ENCODE measurements at places on chromosomes 11 and 22.

GRCh38 chr11:67539550-67539949 lies 16.3 kb upstream of the CABP2 start:
- no peak for DNase-seq

DNA sequence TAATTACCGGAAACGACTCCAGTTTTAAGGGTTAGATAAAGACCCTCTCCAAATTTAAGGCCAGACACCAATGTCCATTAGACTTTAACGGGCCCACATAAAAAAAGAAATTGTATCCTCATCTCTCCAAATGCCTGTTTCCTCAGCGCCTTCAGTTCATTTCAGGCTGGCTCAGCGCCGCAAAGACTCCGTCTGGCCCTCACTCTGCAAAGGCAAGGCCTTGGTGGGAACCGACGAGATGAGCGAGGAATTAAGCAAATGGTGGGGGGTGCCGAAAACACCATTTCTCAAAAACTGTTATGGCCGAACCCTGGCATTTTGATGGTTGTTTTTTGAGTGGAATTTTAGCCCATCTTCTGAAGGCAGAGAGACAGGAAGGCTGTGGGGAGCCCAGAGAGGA lies 15.7 kb downstream of the MN1 start:
- DNase-seq: no peak

- no peak for DNase-seq
These were observed 12.4 kb upstream of the NUP160 start for GRCh38 chr11:47860536-47860935.

GRCh38 chr22:25892678-25893077 lies 150.7 kb downstream of the MYO18B start:
- DNase-seq: no peak

- peak; percentile 74 for DNase-seq
These were observed 60.4 kb downstream of the SBF2 start for GRCh38 chr11:10233581-10233980.

GRCh38 chr11:61976813-61977475 lies 9.5 kb upstream of the FTH1 start:
- DNase-seq: no peak

DNA sequence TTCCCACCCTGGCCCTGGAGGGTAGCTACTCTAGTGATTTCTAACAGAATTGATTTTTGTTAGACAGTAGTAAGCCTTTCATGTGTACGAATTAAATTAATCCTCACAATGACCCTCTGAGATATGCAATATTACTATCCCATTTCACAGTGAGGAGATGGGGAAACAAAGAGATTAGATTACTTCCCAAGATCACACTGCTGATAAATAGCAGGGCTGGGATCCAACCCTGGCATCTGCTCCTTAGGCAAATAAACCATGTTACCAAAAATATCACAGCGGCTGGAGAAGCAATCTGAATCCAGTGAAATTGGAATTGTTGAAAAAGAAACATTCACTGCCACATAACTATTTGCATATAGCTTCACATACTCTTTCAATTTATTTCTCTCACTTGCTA lies 12.8 kb upstream of the CAVIN3 start:
- no peak for DNase-seq

GRCh38 chr11:38784164-38784563 lies 2186.1 kb upstream of the RAG2 start:
- DNase-seq: no peak

- no peak for DNase-seq
These were observed 14.8 kb downstream of the TAB1 start for GRCh38 chr22:39414377-39414776.

Measured in fibroblast of mammary gland (primary cell).